Stimulated activated CD4-positive, alpha-beta T cell treated with anti-CD3 and anti-CD28 coated beads, Interleukin-1b, Interleukin-23, amount 100 ng/mL, for 48 hours (primary cell): ENCODE measurements at places on chromosomes 7 and 10.

DNA sequence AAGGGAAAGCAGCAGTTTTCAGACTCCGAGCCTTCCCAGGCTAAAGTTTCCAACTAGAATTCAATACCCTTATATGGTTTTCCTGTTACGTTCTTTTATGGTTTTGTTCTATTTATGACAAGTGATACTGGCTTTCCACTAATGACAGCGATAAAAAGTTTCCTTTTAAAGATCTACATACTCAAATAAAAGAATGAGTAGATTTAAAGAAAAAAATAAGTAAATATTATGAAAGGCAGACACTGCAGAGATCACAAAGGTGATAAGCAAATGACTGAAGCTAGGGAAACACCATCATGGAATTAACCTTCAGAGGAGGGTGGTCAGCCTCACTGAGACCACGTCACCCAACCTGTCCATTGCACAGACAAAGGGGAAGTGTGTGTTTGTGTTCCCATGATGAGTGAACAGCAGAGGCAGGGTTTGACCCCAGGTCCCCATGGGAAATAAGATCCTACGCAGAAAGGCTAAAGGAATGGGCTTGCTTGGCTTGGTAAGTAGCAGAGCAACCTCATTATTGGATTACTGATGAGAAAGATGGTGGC is 4.0 kb downstream of the VSIR start:
- DNase-seq, result no peak

DNA sequence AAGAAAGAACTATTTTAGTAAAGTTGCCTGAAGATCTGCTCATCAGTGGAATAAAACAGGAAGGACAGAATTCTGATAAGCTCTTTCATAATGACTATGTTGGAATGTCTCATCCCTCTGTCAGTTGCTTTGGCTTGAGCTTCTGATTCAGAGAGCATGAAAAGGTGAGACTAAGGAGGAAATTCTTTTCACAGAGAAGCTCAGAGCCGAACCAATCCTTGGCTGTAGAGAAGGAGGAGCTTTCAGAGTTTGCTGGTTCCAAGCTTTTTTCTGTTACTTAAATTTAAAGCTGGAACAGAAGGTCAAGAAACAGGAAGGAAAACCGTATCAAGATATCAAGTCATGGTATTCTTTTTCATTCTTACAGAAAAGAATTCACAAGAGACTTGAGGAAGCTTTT is 24.0 kb downstream of the GSTO2 start:
- DNase-seq, result no peak

- DNase-seq, result no peak
These were observed 103.9 kb downstream of the SLC37A3 start for GRCh38 chr7:140294454-140294853.

- peak; percentile 44 for DNase-seq
These were observed 22.2 kb downstream of the SLC37A3 start for GRCh38 chr7:140375892-140376730.

DNA sequence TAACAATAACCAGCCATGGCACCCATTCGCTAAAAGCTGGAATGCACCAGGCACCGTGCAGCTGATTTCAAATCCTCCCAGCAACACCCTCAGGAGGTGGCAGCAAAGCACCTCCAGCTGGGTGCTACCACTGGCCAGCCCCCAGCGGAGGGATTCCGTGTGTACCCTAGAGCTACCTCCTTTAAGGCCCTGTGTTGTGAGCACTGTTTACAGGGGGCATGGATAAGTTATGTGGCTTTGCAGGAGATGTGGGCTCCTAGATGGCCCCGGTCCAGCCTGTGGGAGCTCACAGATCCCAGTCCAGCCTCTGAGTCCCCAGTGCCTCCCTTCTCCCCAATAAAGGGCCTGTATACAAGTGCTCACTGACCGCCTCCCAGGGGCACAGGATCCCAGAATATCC is 27.1 kb downstream of the TNRC18 start:
- peak; percentile 64 for DNase-seq

DNA sequence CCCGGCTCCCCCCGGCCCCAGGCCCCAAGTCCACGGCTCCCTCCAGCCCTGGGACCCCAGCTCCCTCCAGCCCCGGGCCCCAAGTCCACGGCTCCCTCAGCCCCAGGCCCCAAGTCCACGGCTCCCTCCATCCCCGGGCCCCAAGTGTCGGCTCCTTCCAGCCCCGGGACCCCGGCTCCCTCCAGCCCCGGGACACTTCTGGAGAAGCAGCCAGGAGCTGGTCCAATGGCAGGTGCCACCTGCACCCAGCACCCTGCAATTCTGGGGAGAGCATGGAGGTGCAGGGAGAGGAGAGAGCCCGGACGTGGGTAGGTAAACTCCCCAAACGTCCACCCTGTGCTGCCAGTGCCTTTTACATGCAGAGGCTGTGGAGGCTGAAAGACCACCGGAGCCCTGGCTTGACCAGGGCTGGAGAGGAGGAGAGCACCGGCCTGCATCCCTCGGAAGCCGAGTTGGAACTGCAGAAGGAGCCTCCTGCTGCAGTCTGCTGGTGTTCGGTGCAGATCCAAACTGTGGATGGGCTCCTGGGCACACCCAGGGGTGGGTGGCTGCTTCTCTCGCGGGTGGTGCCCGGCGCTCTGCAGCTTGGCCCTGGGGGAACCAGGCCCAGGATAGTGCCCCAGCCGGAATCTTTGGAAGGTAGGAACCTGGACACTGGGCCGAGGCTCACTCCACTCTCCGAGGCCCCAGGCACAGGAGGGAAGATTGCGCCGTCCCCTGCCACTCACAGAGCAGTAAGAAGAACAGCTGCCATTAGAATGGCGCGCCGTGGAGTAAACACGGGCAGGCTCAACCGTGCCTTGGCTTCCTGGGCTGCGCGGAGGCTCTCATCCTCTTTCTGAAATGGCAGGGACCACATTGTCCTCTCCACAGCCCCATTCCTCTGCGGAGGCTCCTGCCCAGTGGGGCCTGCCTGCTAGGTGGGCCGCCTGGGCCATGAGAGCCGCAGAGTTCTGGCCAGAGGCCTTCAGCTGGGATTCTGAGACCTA is 14.7 kb downstream of the SHH start:
- no peak for DNase-seq

- no peak for DNase-seq
These were observed 42.7 kb upstream of the PPP2R2D start for GRCh38 chr10:131858118-131858515.

- DNase-seq, result no peak
These were observed 37.7 kb upstream of the INSIG1 start for GRCh38 chr7:155259866-155260497.

DNA sequence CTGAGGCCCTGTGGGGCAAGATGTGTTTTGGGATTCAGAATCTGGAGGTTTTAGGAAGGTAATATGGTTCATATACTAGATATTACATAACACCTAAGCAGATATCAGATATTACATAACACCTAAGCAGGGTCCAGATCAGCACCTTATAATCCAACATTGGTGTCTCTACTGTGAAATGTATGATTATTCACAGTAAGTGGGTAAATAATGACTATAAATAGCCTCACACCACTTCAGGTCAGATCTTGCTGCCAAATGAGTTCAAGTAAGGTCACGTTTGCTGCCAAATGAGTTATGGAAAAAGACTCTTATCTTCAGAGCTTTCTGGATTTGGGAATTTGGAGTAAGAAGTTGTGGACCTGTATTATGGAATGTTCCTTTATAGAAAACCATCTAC is 14.6 kb downstream of the ADRB1 start:
- DNase-seq, result no peak

- no peak for DNase-seq
These were observed 3.3 kb upstream of the SMO start for GRCh38 chr7:129184981-129185670.

DNA sequence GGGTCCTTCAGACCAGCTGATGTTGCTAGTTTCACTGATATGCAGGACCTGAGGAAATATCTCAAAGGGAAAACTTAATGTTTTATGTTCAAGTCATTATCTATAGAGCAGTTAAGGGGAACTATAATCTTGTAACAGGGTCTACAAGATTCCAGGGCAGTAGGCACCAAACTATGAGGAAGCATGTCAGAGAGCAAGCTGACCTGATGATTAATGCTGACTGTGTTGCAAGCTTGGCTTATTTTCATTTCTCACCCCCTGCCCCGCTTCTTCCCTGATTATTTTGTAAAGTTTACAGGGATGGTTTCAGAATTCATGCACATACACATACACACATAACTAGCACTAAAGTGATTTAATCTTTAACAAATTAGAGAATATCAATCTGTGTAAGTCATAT is 84.3 kb upstream of the CACNA2D1 start:
- DNase-seq, result no peak

- DNase-seq, result no peak
These were observed 9.0 kb downstream of the SKIDA1 start for GRCh38 chr10:21516242-21517131.

GRCh38 chr7:158757404-158757989 is 52.9 kb upstream of the NCAPG2 start:
- no peak for DNase-seq

DNA sequence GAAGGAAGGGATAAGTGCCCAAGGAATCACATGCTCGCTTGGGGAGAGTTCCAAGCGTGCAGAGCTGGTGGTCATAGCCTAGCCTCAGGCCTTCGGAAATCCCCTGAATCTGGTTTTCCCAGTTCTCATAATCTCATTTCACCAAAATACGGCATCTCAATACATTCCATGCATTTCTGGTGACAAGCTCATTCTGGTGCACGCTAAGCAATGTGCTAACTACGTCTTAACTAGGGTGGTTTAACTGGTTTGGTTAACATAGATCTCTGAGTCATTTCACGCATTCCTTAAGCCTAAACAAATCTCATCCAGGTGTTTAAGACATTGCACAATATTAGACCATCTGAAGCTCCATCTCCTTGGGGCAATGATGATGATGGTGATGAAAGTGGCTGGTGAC is 72.9 kb upstream of the STEAP1B start:
- no peak for DNase-seq

DNA sequence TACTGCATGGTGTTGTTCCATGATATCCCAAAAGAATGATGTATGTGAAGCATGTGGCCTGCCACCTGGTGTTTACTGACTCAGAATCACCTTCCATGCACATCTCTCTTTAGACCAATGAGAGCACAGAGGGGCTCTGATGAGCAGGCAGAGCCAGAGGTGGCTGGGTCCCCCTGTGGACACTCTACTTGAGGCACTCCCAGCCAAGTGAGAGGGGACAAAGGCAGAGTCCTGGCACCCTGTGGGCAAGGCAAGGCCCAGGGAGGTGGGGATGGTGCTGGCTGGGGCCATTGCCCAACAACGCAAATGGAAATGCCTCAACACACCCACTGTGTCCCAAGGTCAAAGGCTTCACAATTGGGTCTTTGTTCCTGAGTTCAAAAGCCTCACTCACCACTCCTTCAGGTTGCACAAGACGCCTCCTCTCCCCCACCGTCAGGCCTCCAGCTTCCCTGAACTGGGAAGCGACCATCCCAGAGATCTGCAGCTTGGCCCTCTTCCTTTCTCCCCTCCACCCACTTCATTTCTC is 164.6 kb downstream of the NEURL1 start:
- DNase-seq, result no peak

DNA sequence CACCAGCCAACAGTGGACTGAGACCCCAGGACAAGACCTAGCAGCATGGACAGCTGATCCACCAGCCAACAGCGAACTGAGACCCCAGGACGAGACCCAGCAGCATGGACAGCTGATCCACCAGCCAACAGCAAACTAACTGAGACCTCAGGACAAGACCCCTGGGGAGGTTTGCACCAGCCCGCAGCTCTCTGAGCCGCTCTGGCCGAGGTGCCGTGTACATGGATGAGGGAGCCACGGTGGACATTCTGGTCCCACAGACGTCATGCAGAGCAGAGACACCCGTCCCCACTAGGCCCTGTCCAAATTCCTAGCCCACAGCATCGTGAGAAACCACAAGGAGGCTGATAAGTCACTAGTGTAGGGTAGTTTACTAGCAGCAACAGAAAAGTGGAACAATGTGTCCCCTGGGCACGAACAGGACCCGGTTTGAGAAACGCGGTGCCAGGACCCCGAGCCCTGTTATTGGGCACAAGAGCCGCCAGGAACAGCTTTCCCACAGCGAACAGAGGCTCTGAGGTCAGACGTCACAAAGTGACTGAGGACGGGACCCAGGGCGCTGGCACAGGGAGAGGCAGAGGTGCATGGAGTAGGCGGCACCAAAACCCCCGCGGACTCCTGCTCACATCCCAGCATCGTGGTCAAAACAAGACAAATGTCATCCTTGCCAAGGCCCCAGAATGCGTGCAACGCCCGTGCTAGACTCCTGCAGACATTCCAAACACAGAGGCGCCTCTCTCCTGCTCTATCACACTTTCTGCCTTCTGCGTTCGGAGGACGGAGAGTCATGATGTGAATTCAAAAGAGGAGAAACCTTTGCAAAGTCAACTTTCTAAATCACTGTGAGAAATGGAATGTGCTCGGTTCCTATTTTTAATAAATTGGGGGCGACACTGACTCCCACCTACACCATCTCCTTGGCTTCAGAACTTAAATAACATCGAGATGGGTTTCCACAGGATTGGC is 8.1 kb downstream of the STK32C start:
- no peak for DNase-seq

DNA sequence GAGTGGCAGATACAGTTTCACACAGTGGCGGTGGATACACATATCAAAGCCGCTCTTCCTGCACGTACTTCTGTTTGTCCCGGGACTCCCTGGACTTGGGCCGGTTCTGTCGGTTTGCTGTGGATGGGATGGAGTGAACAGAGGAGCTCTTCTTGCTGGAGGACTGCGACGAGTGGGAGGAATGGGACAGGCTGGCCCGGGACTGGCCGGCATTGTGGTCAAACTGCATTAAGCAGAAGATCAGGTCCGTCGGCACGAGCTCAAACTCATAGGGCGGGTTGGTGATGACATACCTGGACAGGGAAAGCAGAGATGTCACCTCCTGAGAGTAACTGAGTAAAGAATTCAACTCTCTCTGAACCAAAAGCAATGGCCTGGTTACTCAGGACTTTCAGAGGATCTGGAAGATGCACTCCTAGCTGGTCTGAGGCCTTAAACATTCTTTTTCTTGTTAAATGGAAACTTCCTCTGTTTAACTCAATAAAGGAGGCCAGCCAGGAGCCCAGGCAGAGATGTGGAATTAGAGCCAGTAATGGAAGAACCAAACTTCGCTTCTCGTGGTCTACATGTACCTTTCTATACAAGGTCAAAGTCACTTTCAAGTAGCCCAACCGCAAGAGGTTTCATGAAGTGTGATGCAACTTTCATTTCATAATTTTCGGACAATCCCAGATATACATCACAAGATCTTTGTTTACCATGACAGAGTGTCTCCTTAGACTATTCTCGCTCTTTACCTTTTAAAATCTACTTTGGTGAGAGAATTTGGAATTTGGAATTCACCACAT is 750.2 kb downstream of the KCNMA1 start:
- no peak for DNase-seq

DNA sequence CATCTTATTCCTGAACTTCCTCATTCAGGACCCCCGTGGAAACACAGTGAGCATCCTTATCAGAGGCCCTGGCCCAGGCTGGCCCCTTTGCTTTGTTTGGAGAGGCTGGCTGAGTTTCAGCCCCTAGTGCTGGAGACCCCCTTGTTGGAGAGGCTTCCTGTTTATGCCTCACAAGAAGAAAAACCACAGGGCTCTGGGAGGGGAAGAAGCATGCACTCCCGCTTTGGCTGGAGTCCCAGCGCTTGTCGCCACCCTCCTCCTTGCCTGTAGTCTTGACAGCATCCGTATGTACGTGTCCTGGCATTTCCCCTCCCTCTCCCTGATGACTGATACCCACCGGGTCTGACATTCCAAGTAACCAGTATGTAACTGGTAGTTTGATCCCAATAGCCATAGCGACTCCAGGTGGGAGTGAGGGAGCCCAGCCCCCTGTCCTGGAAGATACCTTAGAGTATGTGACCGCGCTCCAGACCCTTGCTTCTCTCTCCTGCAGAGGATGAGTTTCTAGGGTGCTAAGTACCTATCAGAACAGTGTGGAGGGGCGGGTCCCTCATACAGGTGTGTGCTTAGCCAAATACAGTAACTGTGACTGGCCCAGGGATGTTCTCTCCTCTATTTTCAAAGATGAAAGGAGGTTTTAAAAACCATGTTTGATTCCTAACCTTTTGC is 6.9 kb upstream of the ATP6V0E2 start:
- DNase-seq, result no peak
